ENCODE measurements at places on chromosomes 5 and 9.

GRCh38 chr9:82526577-82526976, 536.4 kb downstream of the RASEF start:
- DNase-seq, result no peak

GRCh38 chr5:12141496-12141895, 237.2 kb upstream of the CTNND2 start:
- DNase-seq, result no peak

DNA sequence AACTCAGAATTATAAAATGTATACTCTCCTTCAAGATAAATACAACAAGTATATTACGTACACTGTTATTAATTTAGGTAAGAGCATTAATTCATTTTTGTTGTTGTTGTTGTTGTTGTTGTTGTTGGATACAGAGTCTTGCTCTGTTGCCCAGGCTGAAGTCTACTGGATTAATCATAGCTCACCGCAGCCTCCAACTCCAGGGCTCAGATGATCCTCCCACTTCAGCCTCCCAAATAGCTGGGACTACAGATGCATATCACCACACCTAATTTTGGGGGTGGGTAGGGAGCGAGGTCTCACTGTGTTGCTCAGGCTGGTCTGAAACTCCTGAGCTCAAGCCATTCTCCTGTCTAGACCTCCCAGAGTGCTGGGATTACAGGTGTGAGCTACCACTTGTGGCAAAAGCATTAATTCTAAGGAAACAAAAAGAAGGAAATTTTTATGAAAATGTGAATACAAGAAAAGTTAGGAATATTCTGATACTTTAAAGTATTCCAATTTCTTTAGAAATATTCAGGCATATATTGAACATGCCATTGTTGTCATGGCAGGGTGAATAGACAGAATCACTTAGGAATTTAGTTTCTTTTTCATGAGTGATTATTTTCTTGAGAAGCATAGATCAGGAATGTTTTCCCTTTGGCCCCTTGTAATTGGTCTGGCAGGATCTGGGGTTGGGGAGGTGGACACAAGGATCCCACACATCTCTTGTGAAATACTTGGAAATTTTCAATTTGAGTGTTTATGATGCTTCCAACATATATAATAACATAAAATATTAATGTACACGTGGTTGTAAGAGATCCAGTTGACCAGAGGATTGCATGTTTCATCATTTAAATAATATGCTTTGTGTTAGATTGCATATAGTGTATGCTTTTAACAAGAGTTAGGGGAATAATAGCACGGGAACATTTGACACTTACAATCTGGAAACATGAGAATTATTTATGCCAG, 263.6 kb downstream of the FANCC start:
- no peak for DNase-seq

- DNase-seq, result no peak
Measured at GRCh38 chr5:113059232-113060040, 82.8 kb downstream of the DCP2 start.

DNA sequence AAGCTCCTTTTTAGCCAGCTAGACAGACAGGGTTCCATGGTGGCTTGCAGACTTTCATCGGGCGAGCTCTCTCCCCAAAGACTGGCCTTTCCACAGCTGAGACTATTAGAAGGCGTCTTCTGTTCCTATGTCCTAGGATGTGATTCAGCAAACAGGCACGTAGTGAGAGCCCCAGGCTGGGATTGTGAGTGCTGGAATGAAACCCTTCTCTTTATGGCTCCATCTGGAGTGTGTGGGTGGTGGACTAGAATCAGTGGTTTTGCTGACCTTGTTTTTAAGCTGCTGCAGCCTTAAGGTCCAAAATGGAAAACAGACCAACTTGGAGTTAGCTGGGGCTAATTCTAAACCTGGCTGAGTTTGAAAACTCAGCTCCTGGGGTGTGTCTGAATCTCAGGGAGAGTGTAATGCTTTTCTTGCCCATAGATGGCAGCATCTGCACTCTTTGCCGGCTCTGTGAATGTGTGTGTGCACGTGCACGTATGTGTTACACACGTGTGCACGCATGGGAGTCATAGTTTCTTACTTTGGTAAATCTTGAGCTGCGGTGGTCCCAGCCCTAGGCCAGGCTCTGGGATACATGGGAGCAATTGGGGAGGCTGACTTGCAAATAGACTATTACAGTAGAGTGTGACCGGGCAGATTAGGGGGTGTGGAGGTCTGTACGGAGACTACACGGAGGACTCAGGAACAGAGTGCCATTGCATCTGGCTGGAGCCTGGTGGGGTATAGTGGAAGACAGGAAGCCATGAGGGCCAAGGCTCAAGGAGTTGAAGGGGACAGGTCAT, 10.7 kb downstream of the GSN start:
- peak; percentile 66 for DNase-seq

- peak; percentile 95 for DNase-seq
Measured at GRCh38 chr5:151745071-151745705, 13.2 kb downstream of the ATOX1 start.

- no peak for DNase-seq
Measured at GRCh38 chr9:76799473-76799872, 35.2 kb downstream of the PCA3 start.

- DNase-seq, result no peak
Measured at GRCh38 chr9:99030092-99030511, 74.8 kb upstream of the TGFBR1 start.

DNA sequence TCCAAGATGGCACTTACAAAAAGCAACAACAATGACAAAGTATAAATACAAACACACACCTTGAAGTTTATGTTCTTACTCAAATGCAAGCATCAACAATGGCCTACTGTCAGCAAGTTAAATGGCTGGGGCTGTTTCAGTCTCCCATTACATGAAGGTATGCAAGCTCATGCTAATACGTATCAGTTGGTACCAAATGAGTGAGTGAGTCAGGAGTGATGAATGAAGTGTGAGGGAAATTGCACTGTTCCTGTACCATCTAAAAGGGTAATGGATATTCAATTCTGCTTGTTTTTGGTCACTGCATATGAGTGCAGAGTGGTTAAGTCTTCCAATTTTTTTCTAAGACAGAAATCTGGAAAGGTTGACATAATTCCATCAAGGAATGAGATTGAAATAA, 964.9 kb downstream of the MAT2B start:
- DNase-seq, result no peak

DNA sequence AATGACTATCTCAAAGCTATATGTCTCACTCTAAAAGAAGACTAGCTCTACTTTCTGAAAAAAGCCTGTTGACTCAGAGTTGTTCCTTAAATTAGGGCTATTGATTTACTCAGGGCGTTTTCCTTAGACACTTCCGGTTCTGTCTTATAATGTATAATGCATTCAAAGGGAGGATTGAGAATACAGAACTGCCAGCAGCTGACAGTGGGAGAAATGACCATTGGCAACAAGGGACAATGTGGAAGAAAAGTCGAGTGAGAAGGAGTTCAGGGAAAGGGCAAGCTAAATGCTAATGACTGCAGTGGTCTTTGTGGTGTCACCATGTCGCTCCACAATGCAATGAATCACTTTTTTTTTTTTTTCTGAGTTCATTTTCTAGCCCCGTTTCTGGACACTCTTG, 65.7 kb upstream of the ANKH start:
- DNase-seq, result no peak

DNA sequence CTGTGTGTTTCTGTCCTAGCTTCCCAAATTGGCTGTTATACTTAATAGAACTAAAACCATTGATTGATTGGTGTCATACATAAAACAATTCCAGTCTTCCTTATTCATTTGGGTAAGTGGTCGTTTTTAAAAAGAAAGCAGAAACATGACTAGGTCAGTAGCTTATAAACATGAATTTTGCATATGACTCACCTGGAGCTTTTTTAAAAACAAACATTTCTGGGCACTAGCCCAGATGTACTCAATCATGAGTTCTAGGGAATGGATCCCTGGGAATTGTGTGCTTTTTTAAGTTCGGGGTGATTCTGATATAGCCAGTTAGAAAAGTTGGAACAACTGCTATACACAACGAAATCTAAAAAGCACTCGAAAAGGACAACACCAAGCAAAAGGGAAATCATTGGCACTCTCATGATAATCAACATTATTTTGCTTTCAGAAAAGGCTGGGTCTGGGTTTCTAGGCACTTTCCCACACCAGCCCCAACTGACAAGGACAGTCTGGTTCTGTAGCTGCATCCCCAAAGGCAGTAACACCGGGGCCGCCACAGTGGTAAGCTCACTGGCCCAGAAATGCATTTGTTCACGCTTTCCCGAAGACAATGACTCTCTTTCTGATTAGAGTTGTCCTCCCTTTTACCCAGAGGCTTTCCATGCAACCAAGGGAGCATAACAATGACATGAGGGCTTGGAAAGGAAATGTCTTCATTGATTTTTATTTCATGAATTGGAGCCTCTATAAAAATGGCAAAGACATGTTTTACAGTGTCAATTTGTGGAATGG, 664.9 kb upstream of the WWC1 start:
- no peak for DNase-seq

GRCh38 chr5:115637507-115637906, 11.7 kb upstream of the TMED7 start:
- DNase-seq, result no peak

- no peak for DNase-seq
Measured at GRCh38 chr9:36136894-36137391, 410 bp downstream of the GLIPR2 start.

- no peak for DNase-seq
Measured at GRCh38 chr5:117889596-117889995, 1098.8 kb downstream of the DTWD2 start.

GRCh38 chr9:96720435-96720834, 57.5 kb downstream of the ZNF510 start:
- DNase-seq, result no peak

DNA sequence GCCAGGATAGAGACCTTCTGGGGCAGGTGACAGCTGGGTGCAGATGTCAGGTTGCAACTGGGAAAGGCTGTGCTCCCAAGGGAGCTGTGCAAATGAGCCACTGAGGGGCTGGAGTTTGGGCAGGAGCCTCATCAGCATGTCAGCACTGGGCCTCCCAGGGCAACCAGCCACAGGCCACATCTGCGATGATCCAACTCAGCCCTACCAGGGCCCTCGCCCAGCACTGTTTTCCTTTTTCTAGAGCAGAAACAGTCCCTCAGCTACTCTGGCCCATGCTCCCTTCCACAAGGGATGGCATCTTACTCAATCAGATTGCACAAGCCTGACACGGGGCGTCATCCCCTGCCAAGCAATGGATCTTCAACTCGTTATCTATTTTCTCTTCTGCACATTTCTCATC, 24.8 kb downstream of the NIPAL4 start:
- no peak for DNase-seq

DNA sequence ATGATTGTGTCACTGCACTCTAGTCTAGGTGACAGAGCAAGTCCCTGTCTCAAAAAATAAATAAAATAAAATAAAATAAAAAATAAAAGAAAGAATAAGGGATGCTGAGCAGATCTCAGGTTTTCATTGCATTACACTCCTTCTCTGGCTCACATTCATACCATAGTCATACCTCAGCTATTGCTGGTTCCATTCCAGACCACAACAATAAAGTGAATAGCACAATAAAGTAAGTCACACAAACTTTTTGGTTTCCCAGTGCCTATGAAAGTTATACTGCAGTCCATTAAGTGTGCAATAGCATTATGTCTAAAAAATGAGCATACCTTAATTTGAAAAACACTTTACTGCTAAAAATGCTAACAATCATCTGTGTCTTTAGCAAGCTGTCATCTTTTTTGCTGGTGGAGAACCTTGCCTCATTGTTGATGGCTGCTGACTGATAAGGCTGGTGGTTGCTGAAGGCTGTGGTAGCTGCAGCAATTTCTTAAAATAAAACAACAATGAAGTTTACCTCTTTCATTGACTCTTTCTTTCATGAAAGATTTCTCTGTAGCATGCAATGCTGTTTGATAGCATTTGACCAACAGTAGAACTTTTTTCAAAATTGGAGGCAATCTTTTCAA, 415.7 kb downstream of the ZNF608 start:
- DNase-seq, result no peak

DNA sequence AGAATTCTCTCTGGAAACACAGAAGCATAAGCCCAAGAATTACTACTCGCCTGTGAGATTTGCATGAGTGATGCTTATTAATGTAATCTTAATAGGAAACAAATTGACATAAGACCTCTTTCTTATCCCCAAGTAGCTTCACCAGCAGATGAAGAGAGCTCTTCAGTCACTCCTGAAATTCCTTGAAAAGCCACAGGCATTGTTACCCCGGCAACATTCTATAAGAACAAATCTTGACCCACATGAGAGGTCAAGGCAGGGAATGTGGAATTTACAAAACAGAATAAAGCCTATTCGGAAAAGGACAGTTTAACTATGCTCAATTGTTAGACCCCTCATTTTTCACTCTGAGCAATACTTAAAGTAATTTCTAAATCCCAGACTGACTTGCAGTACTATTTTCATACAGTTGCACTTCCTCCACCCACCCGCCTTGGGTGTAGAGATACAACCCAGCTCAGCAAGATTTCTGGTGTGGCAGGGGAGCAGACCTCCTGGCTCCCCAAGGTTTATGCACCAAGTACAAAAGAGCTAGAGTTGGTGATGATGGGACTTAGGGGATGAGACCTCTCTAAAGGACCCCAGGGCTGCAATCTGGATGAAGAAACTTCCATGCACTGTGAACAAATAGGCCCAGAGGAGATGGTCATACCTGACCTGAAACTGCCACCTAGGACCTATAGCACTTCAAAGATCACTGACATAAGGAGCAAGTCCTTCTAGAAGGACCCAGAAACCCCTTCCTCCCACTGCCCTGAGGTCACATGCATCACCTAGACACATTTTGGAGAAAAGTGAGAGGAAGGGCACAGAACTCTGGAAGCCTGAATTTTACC, 242.1 kb downstream of the ZNF608 start:
- DNase-seq, result no peak

DNA sequence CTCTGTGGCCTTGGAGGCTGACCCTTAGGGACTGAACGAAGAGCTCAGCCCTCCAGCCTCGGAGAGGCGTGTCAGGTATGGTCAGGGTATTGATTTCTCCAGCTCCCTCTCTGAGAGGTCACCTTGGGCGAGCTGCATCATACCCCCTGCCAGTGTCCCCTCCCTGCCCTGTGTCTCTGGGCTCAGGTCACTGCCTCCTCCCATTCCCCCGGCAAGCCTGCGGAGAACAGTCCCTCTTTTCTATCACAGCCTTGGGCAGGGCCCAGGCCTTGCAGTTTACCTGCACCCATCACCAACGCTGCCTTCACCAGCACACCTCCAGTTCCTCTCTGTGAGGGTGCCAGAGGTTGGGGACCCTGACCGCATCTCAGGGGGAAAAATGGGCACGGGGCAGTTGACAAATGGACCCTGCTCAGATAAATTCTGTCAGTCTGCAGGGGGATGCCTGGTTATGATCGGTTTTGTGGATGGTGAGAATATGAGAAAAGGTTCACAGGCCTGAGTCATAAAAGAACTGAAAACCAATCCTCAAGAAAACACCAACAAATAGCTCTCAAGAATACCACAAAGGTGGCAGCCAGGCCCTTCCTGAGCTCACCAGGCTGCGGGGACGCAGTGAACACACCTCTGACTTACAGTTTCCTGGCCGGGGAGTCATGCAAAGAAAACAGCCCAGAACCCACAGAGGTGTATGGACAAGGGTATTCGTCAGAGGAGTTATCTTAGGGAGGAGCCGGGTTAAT, 24.7 kb upstream of the RXRA start:
- DNase-seq, result no peak
